Left forelimb (tissue), 1 donor: ENCODE measurements at places on chromosomes 3 and 15.

GRCh38 chr3:68360492-68360891 is 571.9 kb downstream of the TAFA4 start:
- DNase-seq: no peak

DNA sequence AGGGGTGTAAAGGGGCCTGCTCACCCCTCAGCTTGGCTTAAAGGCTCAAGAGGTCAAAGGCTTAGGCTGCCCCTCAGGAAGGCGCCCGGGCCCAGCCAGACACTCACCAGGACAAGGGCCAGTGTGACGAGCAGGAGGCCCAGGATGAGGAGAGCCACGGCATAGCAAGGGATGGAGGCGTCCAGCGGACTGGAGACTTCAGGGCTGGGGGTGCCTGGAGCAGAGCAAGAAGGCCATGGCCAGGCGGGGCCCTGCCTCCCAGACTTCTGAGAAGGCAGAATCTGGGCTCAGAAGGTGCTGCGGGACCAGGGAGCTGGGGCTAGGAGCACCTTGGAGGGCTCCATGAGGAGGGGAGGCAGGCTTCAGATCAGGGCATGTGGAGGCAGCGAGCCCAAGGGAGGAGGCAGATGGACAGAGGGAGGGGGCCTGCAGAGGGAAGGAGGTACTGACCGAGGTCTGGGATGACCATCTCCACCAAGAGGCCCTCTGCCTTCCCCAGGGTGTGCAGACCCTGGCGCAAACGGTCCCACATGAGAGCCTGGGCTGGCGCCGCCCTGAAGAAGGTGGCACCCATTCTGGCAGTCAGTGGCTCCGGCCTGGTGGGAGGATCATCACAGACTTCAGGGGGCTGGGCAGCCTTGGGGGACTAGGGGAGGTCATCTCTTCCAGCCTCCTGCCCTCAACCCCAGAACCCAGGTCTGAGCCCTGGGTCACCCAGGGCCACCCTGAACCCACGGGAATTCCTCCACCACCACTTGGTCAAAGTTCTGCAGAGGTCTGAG is 24.5 kb downstream of the C15orf39 start:
- DNase-seq: no peak

DNA sequence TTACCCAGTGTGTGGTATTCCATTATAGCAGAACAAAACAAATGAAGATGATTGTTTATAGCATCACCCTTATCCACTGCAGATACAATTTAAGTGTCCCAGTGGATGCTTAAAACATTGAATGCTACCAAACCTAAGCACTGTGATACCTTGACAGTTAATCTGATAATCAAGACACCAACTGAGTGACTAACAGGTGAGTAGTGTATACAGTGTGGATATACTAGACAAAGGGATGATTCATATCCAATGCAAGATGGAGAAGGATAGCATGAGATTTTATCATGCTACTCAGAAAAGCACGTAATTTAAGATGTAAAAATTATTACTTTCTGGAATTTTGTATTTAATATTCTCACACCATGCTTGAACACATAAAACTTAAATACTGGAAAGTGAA is 1449.0 kb downstream of the OTOL1 start:
- no peak for DNase-seq

DNA sequence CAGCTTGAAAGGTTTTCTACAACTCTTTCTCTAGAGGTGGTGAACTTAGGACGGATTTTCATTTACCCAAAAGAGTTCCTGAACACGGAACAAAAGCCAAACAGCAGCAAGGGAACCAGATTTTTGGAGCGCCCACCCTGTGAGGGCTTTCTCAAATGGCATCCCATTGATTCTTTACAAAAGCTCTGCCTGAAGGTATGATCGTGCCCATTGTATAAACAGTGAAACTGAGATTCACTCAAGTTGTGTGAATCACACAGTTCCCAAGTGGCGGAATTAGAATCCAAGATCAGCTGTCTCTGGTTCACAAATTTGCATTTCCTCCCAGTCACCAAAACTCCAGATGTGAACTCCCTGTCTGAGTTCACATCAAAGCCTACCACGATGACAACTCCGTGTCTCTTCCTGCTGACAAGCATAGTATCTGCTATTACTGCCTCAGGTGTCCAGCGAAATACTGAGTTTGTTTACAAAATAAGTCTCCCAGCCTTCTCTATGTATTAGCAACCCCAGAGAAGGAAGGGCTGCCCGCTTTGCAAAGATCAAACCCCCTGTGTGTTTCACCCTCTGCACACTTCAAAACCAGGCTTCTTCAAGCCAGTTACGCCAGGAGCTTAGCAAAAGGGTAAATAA is 235.9 kb upstream of the ST8SIA2 start:
- DNase-seq: no peak

DNA sequence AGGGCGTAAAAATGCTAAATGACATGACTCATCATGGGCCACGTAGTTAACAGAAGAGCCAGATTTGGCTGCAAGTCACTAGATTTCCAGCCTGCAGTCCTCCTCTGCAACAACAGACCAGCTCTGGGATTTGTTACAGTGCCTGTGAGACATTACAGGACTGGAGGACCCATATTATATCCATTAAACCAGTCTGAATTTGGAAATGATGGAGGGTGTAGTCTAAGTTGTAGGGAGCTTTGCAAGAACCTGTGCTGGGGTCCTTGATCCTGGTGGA is 10.8 kb downstream of the ZNF774 start:
- no peak for DNase-seq

- no peak for DNase-seq
Measured at GRCh38 chr15:89150287-89150686, 62.0 kb downstream of the ABHD2 start.

DNA sequence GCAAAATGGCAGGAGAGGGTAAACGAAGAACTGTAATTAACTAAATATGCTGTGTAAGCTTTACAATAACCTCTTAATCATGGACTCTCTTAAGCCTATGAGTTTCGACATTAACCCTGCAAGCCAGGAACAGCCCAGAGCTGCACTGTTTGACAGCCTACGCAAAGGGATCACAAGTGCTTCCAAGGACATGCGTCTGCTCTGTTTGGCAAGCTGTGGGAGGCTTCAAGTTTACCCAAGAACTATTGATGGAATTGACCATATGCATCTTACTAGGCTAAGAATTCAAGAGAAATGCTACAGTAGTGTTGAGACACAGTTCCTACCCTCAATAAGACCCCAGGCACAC is 66.0 kb downstream of the PDZRN3 start:
- no peak for DNase-seq

DNA sequence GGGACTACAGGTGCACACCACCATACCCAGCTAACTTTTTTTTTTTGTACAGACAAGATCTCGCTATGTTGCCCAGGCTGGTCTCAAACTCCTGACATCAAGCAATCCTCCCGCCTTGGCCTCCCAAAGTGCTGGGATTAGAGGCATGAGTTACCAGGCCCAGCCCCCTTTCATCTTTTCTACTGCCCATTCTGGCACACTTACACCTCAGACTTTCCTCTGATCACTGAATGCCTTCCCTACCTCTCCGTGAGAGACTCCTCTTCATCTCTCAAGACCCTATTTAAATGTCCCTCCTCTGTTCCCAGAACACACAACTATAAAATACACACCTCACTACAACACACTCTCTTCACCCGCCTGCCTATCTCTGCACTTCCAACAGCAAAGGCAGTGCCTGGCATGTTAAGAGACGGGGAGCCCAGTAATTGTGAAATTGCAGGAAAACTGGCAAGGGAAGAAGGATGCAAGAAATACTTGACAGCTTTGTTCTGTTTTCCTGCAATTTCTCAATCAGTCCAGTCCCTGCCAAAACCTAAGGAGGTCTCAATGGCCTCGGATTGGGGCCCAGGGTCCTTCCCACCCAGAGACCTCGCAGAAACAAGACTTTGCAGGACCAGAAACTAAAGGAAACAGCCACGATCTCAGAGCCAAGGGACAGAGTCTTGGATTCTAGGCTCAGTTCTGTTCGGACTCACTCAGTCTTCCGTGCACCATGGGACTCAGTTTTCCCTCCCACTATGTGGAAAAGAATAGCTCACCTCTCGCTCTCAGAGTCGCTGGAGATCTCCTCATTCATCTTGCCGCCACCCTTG is 849 bp downstream of the RRP9 start:
- no peak for DNase-seq

- no peak for DNase-seq
Measured at GRCh38 chr15:83697716-83698115, 43.8 kb downstream of the ADAMTSL3 start.

- DNase-seq: no peak
Measured at GRCh38 chr15:56040081-56041035, 46.9 kb upstream of the NEDD4 start.

DNA sequence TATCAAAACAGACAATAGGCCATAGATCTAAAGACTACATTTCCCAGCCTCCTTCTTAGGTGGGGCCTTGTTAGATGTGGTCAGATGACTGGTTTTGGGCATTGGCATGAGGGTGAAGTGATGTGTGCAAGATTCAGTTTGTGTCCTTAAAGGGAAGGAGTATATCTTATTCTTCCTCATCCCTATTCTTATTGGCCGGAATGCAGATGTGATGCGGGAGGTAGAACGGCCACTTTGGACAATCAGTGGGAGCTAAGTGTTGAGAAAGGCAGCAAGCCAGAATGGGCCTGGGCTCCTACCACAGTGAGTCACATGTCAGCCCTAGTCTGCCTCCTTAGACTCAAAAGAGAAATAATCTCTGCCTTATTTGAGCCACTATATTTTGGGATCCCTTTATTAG is 89.8 kb upstream of the MEX3B start:
- no peak for DNase-seq

GRCh38 chr3:124221422-124221821 is 229.5 kb upstream of the ROPN1 start:
- DNase-seq: no peak

DNA sequence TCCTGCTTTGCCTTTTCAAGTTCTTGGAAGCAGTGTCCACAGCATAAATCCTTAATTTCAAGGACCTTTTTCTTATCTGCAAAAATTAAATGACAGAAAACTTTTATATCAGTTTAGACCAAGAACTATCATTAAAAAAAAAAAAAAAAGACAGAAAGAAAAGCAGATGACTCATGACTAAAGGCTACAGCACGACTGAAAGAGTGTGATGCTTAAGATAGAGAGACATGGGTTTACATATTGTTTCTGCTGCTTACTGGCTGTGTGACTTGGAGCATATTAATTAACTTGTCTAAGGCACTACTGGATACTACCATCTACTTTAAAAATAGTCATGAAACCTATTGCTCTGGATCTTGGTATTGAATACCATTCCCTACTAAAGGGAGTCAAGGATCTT is 62.3 kb downstream of the CEP152 start:
- no peak for DNase-seq

DNA sequence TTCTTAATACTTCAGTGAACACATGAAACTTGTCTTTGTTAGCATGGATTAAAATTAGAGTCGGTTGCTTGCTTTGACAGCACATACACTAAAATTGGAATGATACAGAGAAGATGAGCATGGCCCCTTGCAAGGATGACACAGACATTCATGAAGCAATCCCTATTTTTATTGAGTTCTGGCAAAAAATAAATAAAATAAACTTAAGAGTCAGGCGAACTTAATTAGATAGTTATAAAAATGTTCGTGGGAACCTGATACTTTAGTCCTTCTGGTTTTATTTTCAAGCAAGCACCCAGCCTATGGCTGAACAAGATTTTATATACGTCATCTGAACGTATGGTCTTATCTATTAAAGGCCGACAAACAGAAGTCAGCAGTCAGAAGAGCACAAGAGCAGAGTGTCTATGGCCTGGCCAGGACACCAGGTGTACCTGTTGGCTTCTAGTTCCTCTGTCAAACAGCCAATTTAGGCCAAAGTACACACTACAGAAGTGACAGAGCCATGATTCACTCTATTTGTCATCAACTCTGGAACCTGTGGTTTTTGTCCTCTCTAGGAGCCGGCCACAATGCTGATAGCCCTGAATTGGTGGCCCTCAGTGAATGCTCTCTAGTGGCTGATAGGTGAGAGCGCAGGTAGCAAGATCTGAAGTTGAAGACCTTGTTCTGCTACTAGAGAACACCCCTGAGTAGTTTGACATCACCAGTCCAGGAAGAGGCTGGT is 64.3 kb downstream of the LEO1 start:
- DNase-seq: no peak

- DNase-seq: no peak
Measured at GRCh38 chr15:57867970-57868798, 161.7 kb downstream of the POLR2M start.

- DNase-seq: no peak
Measured at GRCh38 chr3:188819939-188820338, 351.8 kb upstream of the TPRG1 start.

DNA sequence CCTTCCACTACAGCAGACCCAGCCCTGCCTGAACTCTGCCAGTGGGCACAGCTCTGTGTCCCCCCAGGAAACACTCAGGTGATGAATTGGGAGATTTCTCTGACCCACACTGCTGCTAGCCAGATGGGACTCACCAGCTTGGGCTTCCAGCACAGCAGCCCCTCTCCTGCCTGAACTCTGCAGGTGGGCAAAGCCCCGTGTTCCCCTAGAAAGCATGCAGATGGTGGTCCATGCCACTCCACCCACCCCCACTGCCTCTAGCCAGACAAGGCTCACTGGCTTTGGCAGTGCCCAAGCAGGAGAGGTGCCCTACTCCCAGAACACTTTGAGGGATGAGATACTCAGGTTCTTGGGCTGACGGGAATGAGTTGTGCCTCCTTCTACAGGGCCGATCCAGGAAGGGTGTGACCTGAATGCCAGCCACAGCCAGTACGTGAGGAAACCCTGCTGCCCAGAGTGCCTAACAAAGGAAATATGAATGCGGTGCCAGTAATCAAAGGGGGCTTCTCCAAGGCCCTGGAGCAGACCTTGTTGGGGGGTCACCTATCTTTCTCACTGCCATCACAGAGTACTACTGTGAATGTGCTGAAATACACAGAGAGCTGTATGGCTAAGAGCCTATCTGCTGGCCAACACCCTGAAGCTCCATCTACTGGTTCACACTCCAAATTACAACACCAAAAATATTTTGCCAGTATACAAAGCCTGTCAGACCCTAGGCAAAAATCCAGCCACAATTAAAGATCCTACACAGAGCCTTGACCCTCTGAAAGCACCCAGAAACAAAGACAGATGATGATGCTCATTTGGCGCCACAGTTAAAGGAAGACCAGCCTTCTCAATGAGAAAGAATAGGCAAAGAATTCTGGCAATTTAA is 61.9 kb downstream of the BTLA start:
- DNase-seq: no peak

GRCh38 chr3:123792473-123793201 is 91.5 kb downstream of the MYLK start:
- DNase-seq: no peak

DNA sequence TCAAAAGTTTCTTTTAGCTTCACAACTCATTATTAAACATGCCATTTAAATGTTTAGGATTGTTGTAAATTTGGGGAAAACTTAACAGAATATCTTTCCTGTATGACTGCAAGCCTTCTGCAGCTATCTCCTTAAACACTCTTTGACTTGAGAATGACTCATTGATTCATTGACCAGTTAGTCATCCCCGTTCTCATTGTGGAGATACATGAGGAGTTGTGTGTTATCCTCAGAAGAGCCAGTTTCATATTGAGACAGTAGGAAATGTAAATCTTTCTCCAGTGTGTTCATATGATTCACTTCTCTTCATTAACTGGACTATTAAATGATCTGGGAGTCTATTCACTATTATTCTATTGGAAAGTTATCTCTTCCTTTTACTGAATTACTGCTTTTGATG is 83.0 kb downstream of the CRYGS start:
- DNase-seq: no peak

GRCh38 chr3:47347217-47347801 is 33.5 kb upstream of the PTPN23 start:
- no peak for DNase-seq

- no peak for DNase-seq
Measured at GRCh38 chr15:101148166-101148880, 103.5 kb downstream of the CHSY1 start.
